ENCODE measurements at places on chromosomes 4 and X.

- DNase-seq: no peak
Observed at GRCh38 chr4:112511803-112512118, 4.2 kb downstream of the NEUROG2 start.

DNA sequence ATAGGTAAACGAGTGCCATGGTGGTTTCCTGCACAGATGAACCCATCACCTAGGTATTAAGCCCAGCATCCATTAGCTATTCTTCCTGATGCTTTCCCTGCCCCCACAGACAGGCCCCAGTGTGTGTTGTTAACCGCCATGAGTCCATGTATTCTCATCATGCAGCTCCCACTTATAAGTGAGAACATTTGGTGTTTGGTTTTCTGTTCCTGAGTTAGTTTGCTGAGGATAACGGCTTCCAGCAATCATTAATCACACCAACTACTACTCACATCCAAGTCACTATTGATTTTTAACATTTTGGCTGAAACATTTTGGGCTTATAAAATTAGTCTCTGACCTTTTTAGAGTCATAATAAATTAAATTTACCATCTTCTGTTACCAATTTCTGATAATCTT lies 205.3 kb downstream of the SPOCK3 start:
- no peak for DNase-seq

GRCh38 chr4:74490736-74491135 lies 45.8 kb downstream of the AREG start:
- DNase-seq: no peak

- DNase-seq: no peak
Observed at GRCh38 chrX:21493226-21493830, 119.1 kb downstream of the CNKSR2 start.
